NCI-H2081 (cell line): ENCODE measurements at places on chromosomes 1 and 21.

- DNase-seq = no peak
Measured at GRCh38 chr1:192545896-192546521, 29.6 kb upstream of the RGS1 start.

DNA sequence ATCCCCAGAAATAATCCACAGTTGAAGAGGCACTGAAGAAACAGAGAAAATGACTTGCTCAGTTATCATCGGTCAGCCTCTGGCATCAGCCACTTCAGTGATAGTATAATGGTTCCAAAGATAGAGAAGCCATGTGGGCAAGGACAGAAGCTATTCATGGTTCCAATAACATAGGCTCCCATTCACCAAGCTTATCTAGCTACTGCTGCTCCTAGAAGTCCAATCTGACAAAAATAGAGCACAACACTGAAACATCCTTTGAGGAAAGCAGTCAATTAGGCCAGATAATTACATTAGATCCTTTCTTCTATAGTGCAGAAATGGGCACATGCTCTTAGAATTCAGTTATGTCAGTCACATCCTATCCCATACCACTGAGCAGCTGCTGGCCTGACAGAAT lies 33.5 kb upstream of the CRB1 start:
- no peak for DNase-seq

- peak; percentile 34 for DNase-seq
Measured at GRCh38 chr1:71919811-71920509, 362.4 kb downstream of the NEGR1 start.

DNA sequence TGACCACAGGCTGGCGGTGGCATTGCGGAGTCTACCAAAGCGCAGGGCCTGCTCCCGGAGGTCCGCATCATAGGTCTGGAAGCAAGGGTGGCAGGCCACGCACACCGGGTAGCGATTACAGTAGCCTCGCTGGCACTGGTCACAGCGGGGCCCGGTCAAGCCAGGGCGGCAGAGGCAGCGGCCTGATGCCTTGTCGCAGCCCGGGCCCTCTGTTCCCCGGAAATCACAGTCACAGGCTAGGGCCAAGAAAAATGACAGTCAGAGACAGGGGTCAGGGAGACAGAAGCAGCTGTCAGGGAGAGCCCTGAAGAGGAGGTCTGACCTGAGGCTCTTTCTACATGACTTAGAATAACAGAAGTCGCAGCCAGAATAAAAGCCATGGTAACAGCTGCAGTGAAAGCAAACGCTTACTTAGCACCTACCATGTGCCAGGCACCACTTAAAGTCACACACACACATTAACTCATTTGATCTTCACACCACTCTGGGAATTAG lies 26.4 kb downstream of the LAMB3 start:
- no peak for DNase-seq

GRCh38 chr1:116489231-116489697 lies 81.6 kb downstream of the CD58 start:
- no peak for DNase-seq

DNA sequence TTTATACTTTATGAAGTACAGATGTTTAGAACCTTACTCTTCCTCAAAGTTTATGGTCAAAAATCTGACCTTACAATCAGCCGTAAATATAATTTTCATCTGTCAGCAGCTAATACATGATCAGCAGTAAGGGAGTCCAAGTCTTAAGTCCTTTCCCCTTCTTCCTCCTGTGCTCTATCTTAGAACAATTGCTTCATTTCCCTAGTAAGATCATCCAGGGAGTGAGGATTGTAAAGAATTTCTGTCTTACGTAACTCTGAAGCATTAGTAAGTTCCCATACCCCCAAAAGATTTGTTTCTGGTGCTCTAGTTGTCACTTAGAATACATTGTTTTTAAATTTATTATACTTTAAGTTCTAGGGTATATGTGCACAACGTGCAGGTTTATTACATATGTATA lies 2.1 kb downstream of the SETDB1 start:
- no peak for DNase-seq
